Memory B cell (primary cell): ENCODE measurements at places on chromosomes 12 and 14.

GRCh38 chr14:36226164-36226563 lies 49.6 kb upstream of the PTCSC3 start:
- no peak for DNase-seq

- no peak for DNase-seq
Measured at GRCh38 chr12:115370650-115371049, 686.7 kb upstream of the TBX3 start.

GRCh38 chr12:27076468-27076867 lies 5.9 kb downstream of the C12orf71 start:
- DNase-seq: no peak

DNA sequence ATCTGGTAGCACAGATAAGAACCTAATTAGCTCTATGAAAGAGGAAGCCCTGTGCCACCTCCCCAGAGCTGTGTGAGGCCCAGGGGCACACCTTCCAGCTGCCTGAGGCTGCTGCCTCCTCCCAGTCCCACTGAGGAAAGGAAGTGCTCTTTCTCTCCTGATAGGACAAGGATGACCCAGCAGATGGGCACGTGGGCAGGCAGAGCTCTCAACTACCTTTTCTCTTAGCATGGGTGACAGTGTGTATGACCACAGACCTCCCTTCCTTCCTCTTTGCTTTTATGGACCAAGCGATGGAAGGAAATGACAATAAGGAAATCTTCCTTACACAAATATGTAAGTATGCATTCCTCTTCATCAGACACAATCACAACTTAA lies 127.6 kb upstream of the AMIGO2 start:
- DNase-seq: peak; percentile 40

DNA sequence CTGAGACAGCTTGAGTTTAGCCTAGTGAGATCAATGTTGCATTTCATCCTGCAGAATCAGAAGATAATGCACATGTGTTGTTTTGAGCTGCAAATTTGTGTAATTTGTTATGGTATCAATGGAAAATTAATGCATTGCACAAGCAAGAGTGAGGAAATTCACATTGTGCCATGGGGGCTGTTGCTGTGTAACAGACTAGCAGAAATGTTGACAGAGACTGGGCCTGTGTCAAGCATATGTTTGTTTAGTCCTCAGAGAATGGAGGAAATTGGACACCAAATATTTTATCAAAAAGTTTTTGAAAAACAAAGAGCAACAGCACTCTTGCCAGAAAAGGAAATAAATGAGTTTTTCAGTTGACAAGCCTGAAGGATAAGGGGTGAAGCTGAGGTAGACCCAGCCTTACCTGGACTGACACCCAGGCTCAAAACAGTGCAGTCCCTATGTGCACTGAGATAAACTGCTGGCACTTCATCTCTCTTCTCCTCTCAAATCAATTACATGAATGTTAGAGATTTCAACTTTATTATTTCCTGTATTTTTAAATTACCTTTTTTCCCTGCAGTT lies 1150.0 kb downstream of the FSCB start:
- DNase-seq: no peak

DNA sequence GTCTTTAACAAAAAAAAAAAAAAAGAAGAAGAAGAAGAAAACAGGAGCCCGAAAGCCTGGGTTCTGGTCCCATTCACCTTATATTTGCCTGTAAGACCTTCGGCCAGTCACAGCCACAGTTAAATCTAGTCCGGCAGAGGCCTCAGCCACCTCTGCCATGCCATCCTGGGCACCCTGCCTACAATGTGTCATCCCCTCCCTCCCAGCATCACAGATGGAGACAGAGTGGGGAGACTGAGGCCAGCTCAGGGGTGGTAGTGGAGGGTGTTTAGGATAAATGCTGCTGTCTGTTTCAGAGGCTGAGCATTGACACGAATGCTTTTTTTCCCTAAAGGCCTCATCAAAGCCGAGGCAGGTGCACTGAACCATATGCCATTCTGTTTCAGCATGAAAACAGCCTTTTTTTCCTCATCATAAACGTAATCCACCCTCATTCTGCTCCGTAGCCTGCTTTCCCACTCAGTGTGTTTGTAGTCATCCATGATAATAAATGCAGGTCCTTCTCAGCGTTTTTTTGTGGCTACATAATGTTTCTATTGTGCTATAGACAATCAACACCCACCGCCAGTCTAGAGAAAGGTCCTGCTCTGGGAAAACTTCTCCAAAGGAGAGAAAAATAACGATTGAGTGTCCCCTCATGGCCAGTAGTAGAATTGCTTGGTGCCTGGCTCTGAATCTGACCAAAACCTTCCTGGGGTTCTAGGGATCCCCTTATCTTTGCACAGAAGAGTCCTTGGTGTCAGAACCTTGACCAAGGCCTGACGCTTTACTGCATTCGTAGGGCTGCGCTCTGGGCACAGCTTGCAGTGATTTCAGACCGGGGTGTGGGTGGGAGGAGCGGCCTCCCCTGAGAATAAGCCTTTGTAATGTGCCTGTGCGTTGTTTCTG lies 41.1 kb upstream of the TSPAN9 start:
- DNase-seq: no peak

DNA sequence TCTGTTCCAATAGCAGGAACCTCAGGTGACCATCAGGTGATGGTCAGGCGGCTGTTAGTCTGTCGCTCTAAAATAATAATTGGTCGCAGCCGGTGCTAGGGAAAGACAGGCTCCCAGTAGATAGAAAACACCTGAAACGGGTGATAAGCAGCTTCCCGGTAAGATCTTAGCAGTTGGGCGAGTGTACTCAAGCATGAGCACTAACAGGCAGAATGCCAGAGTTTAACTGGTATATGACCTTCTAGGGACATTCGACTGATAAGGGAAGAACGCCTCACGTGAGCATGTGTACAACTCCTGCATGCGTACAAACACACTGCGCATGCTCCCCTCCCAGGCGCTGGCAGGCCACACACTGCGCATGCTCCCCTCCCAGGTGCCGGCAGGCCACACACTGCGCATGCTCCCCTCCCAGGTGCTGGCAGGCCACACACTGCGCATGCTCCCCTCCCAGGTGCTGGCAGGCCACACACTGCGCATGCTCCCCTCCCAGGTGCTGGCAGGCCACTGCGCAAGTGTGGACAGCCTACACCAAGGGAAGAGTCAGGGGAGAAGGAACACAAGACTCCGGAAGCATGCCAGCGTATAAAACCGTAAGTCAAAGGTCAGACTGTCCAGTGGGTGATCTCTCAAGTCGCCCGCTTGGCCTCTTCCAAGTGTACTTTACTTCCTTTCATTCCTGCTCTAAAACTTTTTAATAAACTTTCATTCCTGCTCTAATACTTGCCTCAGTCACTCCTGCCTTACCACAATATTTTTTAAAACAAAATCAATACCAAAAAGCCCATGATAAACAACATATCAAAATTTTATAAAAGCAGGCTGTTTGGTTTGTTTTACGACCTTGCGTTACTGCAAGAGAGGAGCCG lies 24.5 kb downstream of the GPRC5D start:
- DNase-seq: peak; percentile 27

- no peak for DNase-seq
Measured at GRCh38 chr14:100012478-100013327, 52.5 kb upstream of the EVL start.

GRCh38 chr12:76946446-76946845 lies 67.6 kb upstream of the CSRP2 start:
- DNase-seq: no peak

GRCh38 chr14:70186900-70187451 lies 1.8 kb downstream of the SLC8A3 start:
- no peak for DNase-seq

- no peak for DNase-seq
Measured at GRCh38 chr12:29889737-29890136, 106.0 kb upstream of the TMTC1 start.

GRCh38 chr12:30982413-30982812 lies 55.9 kb downstream of the TSPAN11 start:
- no peak for DNase-seq
